A549 treated with RU486 at 1 μM for 4 hours (cell line): ENCODE measurements at places on chromosomes 11 and 22. TPM values are rescaled to one million over a fixed set of nuclear protein-coding genes. Genes with fewer than 3 reads are reported as not detected.

HTATIP2 gene
- total RNA-seq: 176 to 201 TPM (median 184 TPM) in 5 replicates

ART1 gene
- not detected in 5 replicates for total RNA-seq

KCNJ1 gene
- not detected in 5 replicates for total RNA-seq

MS4A5 gene
- not detected in 5 replicates for total RNA-seq

GLYAT gene
- not detected in 5 replicates for total RNA-seq

MB gene
- 6.8 to 8.3 TPM (median 7.2 TPM) in 5 replicates for total RNA-seq

POU2AF1 gene
- not detected in 5 replicates for total RNA-seq

HTR3A gene
- not detected in 5 replicates for total RNA-seq

TEX12 gene
- total RNA-seq: not detected in 5 replicates

FIBIN gene
- total RNA-seq: not detected in 5 replicates

KREMEN1 gene
- total RNA-seq: 1.9 to 4.6 TPM (median 3.9 TPM) in 5 replicates

SHANK3 gene
- total RNA-seq: 3.0 to 6.1 TPM (median 4.6 TPM) in 5 replicates

PHLDB1 gene
- total RNA-seq: 9.3 to 10.8 TPM (median 10.0 TPM) in 5 replicates

GLYATL1 gene
- not detected in 5 replicates for total RNA-seq

GLB1L3 gene
- not detected in 5 replicates for total RNA-seq

SEPTIN3 gene
- total RNA-seq: 0.80 to 1.3 TPM (median 1.2 TPM) in 5 replicates

KIF18A gene
- total RNA-seq: 7.5 to 18.1 TPM (median 16.2 TPM) in 5 replicates

C11orf42 gene
- total RNA-seq: not detected in 5 replicates

SLC22A6 gene
- not detected in 5 replicates for total RNA-seq

CHRM1 gene
- total RNA-seq: 0.05 TPM in 1 of 5 replicates, not detected in the others

PKNOX2 gene
- not detected in 5 replicates for total RNA-seq

GNAZ gene
- total RNA-seq: 2.2 to 3.2 TPM (median 2.5 TPM) in 5 replicates

E2F8 gene
- 5.2 to 7.2 TPM (median 6.1 TPM) in 5 replicates for total RNA-seq

BTBD18 gene
- not detected in 5 replicates for total RNA-seq

PLA2G3 gene
- not detected in 5 replicates for total RNA-seq

OR52A1 gene
- not detected in 5 replicates for total RNA-seq

RTN4RL2 gene
- 60.5 to 129 TPM (median 112 TPM) in 5 replicates for total RNA-seq

TSPAN32 gene
- not detected in 5 replicates for total RNA-seq

MAJIN gene
- not detected in 5 replicates for total RNA-seq

C11orf16 gene
- total RNA-seq: not detected in 5 replicates

FAM227A gene
- 0.42 to 0.75 TPM (median 0.71 TPM) in 5 replicates for total RNA-seq

EMID1 gene
- 0.32 to 0.61 TPM (median 0.43 TPM) in 5 replicates for total RNA-seq

GAL3ST1 gene
- 5.2 to 8.6 TPM (median 8.0 TPM) in 5 replicates for total RNA-seq

CLCF1 gene
- total RNA-seq: 40.0 to 52.6 TPM (median 45.1 TPM) in 5 replicates

RAB38 gene
- 0.80 to 1.6 TPM (median 0.98 TPM) in 5 replicates for total RNA-seq

RBMXL2 gene
- total RNA-seq: not detected in 5 replicates

UPK3A gene
- not detected in 5 replicates for total RNA-seq

BCR gene
- total RNA-seq: 10.7 to 16.8 TPM (median 14.2 TPM) in 5 replicates

C11orf97 gene
- total RNA-seq: not detected in 5 replicates

CABP4 gene
- not detected in 5 replicates for total RNA-seq
